Substantia nigra (tissue), 51 donors: ENCODE measurements at places on chromosomes 16 and 17.

- DNase-seq: peak; percentile 34
Measured at GRCh38 chr16:825341-826061, 25.0 kb upstream of the GNG13 start.

- no peak for DNase-seq
Measured at GRCh38 chr16:81823734-81824133, 44.6 kb downstream of the PLCG2 start.

- DNase-seq: peak; percentile 51
Measured at GRCh38 chr17:10048629-10049350, 143.7 kb upstream of the RCVRN start.

GRCh38 chr16:52535076-52535475 is 11.9 kb downstream of the TOX3 start:
- DNase-seq: no peak

- DNase-seq: no peak
Measured at GRCh38 chr16:31298958-31299357, 39.2 kb downstream of the ITGAM start.

DNA sequence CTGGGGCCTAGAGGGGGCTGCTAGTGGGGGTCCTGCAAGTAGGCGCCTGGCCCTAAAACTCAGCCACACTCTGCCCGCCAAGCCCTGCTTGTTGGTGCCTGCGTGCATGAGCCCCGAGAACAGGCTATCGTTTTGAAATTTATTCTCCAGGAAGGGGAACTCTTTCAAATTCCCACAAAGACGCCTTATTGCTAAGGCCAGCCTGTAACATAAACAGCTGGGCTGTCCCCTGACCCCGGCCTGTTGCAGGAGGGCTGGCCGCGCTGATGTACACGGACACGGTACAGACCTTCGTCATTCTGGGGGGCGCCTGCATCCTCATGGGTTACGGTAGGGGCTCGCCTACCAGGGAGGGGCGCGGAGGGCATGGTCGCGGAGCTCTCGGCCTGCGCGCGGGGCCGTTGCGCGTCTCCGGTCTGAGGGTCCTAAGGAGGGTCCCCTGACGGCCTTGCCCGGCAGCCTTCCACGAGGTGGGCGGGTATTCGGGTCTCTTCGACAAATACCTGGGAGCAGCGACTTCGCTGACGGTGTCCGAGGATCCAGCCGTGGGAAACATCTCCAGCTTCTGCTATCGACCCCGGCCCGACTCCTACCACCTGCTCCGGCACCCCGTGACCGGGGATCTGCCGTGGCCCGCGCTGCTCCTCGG is 4.3 kb downstream of the SLC5A2 start:
- no peak for DNase-seq

DNA sequence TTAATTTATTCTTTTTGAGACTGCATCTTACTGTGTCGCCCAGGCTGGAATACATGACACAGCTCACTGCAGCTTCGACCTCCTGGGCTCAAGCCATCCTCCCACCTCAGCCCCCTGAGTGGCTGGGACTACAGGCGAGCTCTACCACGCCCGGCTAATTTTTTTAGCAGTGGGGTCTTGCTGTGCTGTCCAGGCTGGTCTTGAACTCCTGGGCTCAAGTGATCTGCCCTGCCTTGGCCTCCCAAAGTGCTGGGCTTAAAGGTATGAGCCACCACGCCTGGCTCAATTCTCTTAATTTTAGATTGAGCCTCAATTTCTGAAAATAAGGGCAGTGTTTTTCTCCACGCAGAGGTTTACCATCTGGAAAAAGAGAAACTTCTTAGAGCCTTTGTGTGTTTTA is 41.1 kb downstream of the ZNF750 start:
- no peak for DNase-seq

DNA sequence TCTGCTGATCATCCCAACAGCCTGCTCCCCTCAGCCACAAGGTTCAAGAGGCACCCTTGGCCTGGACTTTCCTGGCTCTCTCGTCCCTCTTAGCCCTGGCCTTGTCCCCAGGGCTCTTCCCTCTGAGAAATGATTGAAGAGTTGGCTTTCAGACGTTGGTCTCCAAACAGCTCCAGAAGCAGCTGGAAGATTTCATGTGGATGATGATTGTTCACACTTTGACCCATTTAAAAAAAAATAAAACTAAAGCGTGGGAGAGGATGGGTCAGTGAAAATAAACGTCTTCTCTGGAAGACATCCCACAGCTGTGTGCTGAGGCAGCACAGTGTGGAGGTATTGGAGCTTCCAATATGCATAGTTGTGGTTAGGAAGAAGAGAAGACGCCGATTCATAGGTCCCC is 54.7 kb upstream of the CDH11 start:
- DNase-seq: no peak

DNA sequence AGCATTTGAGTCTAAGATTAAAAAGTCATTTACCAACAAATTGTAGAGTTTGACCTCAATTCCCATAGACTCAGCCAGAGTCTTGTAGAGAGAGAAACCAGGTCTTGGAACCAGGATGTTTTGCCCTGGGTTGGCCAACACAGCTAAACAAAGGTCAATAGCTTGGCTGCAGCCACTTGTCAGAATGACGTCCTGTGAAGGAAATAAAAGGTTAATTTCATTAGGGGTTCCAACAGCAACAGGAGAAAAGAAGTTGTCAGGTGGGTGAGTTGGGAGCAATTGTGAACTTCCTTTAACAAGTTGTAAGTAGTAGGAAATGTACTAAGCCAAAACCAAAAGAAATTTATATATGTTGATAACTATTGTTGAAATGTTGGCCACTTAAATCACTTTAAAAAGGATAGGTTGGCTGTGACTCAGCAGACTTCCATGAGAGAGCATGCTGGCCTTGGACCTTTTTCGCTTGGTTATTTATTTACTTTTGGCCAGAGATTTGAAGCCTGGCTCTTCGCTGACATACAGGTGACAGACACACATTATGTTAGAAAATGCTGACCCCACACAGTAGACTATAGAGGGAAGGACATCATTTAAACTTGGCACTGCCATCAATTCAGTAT is 4.3 kb downstream of the TAT start:
- DNase-seq: no peak

- no peak for DNase-seq
Measured at GRCh38 chr16:78183437-78184237, 84.2 kb downstream of the WWOX start.

- DNase-seq: peak; percentile 26
Measured at GRCh38 chr17:2214047-2214928, 89.3 kb downstream of the SMG6 start.

DNA sequence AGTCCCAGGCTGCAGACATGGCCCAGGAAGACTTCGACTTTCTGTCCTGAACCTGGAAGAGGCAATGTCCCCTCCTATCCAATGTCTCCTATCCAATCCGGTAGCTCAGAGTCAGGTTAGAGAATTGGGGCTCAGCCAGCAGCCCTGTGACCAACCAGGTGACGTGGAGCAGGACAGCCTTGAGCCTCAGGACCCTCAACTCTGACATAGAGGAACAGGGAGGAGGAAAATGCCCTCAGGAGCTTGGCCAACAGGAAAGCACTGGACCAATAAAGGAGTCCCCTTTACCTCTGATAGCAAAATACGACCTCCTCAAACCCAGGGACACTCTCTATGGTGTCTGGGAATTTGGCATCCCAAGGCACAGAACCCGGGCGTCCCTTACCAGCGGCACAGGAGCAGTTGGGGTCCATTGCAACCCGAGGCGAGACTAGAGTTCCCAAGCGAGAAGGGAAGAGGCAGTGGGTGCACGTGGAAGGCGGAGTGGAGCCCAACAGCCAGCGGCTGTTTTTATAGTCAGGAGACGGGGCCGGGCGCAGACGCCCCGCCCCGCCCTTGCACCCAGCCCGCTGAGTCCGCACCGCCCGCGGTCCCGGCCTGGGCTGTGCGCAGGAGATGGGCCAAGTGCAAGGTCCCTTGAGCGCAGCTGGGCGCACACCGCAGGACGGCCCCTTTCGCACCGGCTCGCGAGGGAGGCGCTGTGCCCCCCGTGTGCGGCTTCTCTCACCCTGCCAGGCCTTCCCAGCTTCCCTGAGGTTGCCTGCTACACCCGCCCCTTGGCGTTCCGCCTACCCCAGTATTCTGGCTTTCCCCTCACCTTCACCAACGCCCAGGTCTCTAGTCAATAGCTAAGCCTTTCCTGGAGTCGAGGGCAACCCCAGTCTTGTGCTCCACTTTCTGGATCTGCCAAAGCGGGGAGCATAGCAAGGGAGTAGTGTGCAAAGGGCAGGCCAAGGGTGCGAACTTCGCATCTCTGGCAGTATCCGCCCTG is at the start of gene MT1G:
MT1G (minus strand) TSS at position 485 of the 991 bp plus-strand sequence; CDS start at position 413, 72 bp downstream.
- no peak for DNase-seq

DNA sequence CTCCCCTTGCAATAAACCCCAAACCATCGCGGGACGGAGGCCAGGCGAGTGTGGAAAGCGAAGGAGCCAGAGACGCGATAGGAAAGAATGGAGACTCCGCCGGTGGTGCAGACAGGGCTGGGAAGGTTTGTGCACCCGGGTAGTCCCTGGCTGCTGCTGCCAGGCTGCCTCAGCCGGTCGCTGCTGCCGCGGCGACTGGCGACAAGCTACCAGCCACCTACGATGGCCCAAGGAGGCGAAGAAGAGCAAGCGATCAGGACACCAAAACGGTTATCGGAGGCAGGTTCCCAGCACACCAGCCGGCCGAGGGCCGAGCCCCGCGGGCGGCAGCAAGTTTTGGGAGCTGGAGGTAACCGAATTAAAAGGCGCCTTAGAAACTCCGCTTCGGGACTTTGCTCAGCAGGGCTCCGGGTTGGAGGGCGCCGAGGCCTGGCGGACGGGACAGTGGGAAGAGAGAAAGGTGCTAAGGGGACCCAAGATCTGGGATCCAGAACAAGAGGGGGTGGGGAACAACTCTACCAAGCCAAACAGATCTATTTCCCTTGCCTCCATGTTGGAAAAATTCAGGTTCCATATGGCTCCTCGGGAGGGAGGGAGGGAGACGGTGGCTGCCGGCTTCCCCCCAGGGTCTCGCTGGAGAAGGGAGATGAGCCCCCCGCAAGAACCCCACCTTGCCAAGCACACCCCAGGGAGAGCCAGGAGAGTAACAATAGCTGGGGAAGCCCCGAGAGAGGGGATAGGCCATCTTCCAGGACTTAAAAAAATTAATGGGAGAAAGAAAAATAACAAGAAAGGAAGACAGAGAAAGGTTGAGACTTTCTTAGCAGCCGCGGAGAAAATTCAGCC is 9.7 kb upstream of the HOXB2 start:
- DNase-seq: no peak
